ENCODE measurements at places on chromosomes 4 and X. TPM values are rescaled to one million over a fixed set of nuclear protein-coding genes. Genes with fewer than 3 reads are reported as not detected.

USP27X gene
- total RNA-seq: 1.7 TPM

HPSE gene
- 10.9 TPM for total RNA-seq

GSX2 gene
- not detected for total RNA-seq

ADH4 gene
- total RNA-seq: not detected

VEGFC gene
- not detected for total RNA-seq

AKAP4 gene
- not detected for total RNA-seq

TBC1D9 gene
- 0.46 TPM for total RNA-seq

LEF1 gene
- 53.2 TPM for total RNA-seq

PNMA6F gene
- not detected for total RNA-seq

ATP11C gene
- total RNA-seq: 17.0 TPM

MAGEA3 gene
- not detected for total RNA-seq

MGARP gene
- total RNA-seq: not detected

KANTR gene
- total RNA-seq: 4.8 TPM

ARR3 gene
- total RNA-seq: not detected

MAP7D3 gene
- total RNA-seq: 19.0 TPM

NDNF gene
- total RNA-seq: 0.18 TPM

MAPK10 gene
- not detected for total RNA-seq

ADGRL3 gene
- not detected for total RNA-seq

SPIN2A gene
- 0.47 TPM for total RNA-seq

DDX3X gene
- 354 TPM for total RNA-seq

STAP1 gene
- total RNA-seq: 1.1 TPM

CFP gene
- total RNA-seq: 1.8 TPM

CA5B gene
- total RNA-seq: 8.8 TPM

NAP1L2 gene
- 2.5 TPM for total RNA-seq

DUX4 gene
- not detected for total RNA-seq

FGD1 gene
- not detected for total RNA-seq
